Stimulated activated CD4-positive, alpha-beta T cell treated with anti-CD3 and anti-CD28 coated beads, Interleukin-1b, Interleukin-23, amount 100 ng/mL, for 4 hours (primary cell): ENCODE measurements at places on chromosomes 6 and 20.
A peak's percentile ranks its signal among the peaks of the same experiment; 100 is the strongest.

DNA sequence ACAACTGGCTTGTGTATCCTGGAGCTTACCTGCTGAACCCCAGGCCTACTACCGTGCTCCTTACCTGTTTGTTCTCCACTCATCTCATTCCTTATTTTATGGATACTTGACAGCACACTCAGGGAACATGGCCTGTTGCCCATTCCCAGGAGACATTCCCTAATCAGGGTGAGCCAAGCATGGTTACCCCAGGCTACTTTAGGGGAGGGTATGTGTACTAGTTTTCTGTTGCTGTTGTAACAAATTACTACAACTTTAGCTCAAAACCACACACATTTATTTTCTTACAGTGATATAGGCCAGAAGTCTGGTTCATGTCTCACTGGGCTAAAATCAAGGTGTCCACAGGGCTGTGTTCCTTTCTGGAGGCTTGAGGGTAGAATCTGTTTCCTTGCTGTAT lies 15.0 kb upstream of the TRAM2 start:
- no peak for DNase-seq

- DNase-seq = no peak
Observed at GRCh38 chr6:97040355-97040860, 115.9 kb downstream of the KLHL32 start.

DNA sequence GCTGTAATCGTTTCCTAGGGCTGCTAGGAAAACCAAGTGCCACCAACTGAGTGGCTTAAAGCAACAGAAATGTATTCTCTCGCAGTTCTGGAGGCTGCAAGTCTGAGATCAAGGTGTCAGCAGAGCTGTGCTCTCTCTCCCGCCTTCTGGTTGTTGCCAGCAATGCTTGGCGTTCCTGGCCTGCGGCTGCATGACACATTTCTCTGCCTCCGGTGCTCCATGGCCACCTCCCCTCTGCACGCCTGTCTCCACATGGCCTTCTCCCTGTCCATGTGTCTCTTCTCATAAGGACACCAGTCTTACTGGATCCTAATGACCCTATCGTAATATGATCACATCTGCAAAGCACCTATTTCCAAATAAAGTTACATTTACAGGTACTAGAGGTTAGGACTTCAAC lies 91.7 kb upstream of the AKAP12 start:
- DNase-seq = no peak

DNA sequence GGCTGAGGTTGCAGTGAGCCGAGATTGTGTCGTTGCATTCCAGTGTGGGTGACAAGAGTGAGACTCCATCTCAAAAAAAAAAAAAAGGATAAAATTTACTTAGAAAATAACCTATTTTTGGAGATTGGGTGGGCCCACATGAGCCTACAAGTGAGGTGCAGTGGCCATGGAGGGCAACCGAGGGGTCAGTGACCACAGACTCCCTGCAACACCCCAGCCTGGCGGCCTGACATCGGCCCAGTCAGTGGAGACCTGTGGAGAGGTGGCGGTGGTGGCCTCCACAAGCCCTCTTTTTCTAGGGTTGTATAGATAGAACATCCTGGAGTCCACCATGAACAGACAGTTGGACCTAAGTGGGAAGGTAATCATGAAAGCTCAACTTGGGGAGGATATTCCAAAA lies 52.7 kb downstream of the BTBD9 start:
- no peak for DNase-seq

DNA sequence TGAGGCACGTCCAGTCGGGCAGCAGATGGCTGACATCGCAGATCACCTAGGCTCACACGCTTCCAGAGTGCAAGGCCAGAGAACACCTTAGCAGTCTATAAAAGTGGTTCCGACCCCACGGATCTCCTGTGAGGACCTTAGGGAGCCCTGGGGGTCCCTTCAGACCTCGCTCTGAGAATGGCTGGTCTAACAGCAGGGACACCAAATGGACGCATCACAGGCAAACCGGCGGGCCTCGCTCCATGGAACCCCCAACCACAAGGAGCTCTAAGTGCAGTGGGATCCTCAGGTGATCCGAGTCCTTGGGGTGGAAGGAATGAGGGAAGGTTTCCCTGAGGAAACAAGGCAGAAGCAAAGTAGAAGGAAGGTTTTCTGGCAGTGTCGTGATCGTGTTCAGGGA lies 135.4 kb downstream of the SMOC2 start:
- no peak for DNase-seq

DNA sequence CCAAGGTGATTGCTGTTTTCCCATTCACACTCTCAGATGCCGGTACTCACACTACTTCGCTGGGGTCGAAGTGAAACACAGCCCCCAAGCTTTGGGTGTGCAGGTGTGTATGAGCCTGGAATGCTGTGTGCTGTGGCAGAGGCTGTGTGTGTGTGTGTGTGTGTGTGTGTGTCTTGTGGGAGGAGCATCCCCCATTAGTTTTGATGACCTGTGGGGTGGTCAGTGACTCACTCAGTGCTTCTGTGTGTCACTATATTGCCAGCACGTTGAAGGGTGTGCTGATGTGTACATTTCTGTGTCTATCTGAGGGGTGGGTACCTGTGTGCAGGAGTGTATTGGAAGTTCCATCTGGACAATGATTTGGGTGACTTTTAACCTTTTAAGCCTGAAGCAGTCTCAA lies 5.0 kb upstream of the SLC12A5 start:
- no peak for DNase-seq

DNA sequence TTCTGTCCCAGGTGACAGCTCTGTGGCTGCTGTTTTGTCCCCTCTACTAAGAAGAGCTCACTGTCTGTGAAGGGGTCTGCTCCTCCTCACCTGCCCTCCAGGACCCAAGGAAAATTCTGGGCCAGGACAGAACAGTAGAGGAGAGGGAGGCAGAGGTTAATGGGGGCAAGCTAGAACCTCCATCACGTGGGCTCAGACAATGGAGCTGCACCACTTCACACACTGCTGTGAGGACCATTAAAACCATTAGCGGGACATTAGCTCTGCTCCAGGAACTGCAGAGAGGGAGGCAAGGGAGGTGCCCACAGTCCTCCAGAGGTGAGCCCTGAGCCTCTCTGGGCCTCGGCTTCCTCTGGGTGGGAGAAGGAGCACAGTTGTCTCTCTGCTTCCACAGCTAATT lies 78.4 kb downstream of the NOL4L start:
- DNase-seq = no peak

DNA sequence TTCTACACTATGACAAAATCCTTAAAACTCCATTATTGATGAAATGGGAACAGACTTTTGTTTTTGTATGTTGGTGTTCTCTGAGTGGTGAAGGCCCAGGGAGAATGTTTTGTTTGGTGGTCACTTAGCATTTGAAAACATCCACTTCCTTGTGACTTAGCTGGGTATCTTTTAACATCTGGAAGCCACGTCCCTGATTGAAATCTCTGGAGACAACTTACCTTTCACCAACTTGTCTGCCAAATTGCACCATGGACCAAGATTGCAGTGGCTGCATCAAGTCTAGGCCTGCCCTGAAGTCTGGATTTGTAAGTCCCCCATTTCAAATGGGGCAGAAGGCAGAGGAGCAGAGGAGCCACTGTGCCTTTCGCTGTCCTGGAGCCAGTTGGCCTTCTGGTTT lies 534 bp upstream of the EFCAB8 start:
- no peak for DNase-seq

GRCh38 chr6:88013015-88013414 lies 34.6 kb upstream of the SPACA1 start:
- no peak for DNase-seq

DNA sequence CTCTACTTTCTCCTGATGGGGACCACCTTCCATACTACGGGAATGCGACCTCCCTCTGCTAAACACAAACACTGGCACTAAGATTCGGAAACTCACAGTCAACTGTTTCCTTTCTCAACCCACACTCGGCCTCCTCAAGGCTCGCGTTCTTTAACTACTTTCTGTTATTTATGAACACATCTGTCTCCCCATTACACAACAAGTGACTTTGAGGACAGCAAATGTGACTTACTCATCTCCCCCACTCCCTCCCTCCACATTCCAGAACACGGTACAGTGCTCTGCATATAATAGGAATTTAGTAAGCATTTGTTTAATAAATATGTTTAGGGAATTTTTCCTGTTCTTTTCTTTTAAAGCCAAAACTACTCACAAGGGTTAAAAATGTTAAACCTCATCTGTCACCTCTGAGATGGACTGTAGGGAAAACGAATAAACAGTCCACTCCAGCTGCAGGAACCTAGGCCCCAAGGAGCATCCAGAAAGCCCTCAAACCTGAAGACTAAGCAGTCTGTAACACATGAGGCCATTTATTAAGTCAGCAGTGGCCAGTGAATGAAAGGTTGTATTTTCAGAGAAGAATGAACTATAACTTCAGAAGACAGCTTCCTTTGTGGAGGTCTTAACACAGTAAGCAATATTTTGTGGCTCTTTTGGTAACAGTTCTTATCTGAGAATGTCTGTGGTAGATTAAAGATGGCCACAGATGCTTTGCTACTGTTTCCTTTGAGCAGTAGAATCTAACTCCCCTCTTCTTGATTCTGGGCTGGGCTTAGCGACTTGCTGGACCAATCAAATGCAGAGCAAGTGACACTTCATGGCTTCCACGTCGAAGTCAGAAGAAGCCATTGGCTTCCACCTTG lies 209.6 kb upstream of the DTNBP1 start:
- no peak for DNase-seq

GRCh38 chr6:101011186-101011585 lies 130.1 kb upstream of the ASCC3 start:
- peak; percentile 1 for DNase-seq

DNA sequence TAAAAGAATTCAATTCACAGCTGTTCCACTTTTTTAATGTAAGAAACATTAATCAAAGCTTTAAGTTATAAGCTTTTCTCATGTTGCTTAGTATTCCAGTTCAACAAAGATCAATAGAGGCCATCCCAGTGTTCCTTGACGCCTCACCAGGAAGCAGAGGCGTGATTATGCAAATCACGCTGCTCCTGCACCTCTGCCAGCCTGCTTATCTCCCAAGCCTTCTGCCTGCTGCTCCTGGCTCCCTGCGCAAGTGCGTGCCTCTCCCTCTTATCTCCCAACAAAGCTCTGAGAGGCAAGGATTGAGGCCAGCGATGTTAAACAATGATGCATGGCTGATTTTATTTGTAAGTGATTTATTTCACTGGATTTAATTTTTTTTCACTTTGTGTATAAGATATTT lies 42.8 kb downstream of the INSM1 start:
- no peak for DNase-seq

DNA sequence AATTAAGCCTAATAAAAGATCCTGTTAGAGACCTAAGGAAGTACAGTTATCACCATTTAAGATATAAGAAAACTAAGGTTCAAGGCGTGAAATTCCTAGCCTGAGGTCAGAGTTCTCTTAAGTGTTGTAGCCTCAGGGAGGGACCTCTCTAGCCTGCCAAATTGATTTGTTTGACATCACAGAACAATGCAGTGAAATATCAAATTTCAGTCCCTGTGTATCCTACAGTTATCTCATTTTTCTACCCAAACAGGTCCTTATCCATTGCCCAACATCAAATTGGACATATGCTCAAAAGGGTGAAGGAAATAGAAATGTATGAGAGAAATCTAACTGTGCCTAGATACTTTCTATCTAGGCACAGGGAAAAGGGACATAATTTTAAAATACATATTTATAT lies 63.0 kb downstream of the NCOA7 start:
- no peak for DNase-seq

GRCh38 chr6:35651244-35651643 lies 37.5 kb downstream of the FKBP5 start:
- no peak for DNase-seq

GRCh38 chr6:16757332-16757731 lies 3.9 kb downstream of the ATXN1 start:
- no peak for DNase-seq

GRCh38 chr6:6915219-6915618 lies 192.5 kb upstream of the RREB1 start:
- DNase-seq = no peak

- DNase-seq = no peak
Observed at GRCh38 chr20:48983423-48984400, 62.2 kb downstream of the ARFGEF2 start.

- no peak for DNase-seq
Observed at GRCh38 chr6:20680697-20681165, 146.5 kb downstream of the CDKAL1 start.

DNA sequence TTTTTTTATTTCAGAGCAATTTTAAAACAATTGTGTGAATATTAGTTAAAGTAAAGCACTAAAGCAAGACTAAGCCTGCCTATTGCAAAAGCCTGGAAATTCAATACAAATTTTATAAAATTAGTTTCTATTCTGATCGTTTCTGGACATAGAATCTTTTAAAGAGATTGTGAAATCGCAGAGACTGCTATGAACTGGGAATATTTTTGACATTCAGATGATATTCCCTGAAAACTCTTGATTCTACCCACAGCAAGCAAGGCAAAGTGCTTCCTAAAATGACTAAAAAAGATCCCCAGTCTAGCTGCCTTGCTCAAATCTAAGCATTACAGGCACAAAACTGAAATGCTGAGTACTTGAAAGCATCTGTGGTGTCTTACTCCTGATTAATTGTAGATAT lies 187.6 kb upstream of the CEP162 start:
- no peak for DNase-seq

DNA sequence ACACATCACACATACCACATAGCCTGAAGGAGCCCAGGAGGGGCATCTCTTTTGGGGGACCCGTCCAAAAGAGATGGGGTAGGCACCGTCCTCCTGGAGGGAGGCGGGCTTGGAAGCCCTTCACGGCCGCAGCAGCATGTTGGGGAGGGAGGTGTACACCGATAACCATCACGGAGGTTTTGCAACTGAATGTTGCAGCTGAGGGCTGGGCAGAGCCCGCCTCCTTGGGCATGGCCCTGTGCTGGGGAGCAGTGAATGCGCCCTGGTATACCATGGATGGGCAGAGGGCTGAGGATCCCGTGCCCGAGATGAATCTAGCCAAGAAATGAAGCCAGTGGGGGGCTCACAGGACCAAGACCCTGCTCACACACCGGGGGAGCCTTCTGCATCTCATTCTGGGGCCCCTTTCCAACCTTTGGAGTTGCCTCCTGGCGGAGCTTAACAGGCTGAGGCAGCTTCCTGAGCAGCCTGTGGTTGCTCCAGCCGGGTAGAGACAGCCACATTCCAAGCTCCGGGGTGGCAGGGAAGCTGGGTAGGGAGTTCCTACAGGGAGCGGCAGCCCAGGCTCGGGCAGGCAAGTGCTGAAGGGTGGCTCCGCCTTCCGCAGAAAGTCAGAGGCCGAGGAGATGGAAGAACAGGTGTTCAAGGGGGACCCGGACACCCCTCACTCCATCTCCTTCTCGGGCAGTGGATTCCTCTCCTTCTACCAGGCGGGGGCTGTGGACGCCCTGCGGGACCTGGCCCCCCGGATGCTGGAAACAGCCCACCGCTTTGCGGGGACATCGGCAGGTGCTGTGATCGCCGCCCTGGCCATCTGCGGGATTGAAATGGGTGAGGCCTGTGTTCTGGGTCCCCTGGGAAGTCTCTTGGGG lies at the start of gene PNPLA1:
Gene PNPLA1, plus strand, starts transcription at position 227 of the 872 bp plus-strand sequence. Its CDS starts 400 bp downstream, at position 627.
- no peak for DNase-seq

GRCh38 chr6:167850782-167851181 lies 24.1 kb downstream of the AFDN start:
- DNase-seq = no peak

- DNase-seq = no peak
Observed at GRCh38 chr20:37096415-37097041, 731 bp upstream of the RBL1 start.

GRCh38 chr6:170034294-170034693 lies 256.6 kb downstream of the DLL1 start:
- no peak for DNase-seq

GRCh38 chr6:158611039-158611438 lies 33.5 kb downstream of the DYNLT1 start:
- DNase-seq = no peak

GRCh38 chr20:24837781-24838450 lies 111.2 kb upstream of the CST7 start:
- no peak for DNase-seq
